Heart left ventricle (tissue), 16 donors: ENCODE measurements at places on chromosomes 16 and 17. TPM values are rescaled to one million over a fixed set of nuclear protein-coding genes. Genes with fewer than 3 reads are reported as not detected.
A peak's percentile ranks its signal among the peaks of the same experiment; 100 is the strongest.

OR2C1 gene
- not detected for total RNA-seq

CLEC19A gene
- total RNA-seq, result not detected

HBZ gene
- not detected for total RNA-seq

FGF11 gene
- total RNA-seq, result 7.9 TPM

SAMD14 gene
- total RNA-seq, result 1.1 TPM

KRT31 gene
- total RNA-seq, result not detected

DNA sequence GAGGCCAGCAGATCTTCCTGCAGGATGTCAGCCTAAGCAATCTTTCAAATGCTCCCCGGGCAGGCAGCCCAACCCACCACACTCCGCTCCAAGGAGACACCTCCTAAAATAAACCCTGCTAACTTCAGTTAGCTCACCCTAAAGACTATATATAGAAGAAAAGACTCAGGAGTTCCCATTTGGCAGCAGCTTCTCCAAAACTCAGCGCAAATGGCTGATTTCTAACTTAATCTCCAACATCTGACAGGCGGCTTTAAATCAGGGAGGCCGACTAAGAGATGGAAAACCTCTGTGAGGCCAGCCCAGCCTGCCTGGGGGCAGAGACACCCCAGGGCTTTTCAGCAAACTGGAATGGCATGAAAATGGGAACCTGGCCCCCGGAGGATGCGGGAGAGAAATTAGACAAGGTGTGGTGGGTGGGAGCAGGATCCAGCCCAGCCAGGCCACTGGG, 91.6 kb downstream of the XYLT1 start:
- no peaks in the 10 kb centered on the region for H3K36me3 ChIP-seq
- H3K4me3 ChIP-seq, result no peak overlapping the region
- peak overlapping the region; percentile 54 for H3K27ac ChIP-seq

- no peaks in the 10 kb centered on the region for H3K36me3 ChIP-seq
- H3K4me1 ChIP-seq, result no peaks in the 10 kb centered on the region
- no peak overlapping the region for H3K4me3 ChIP-seq
These were observed 53.0 kb upstream of the GAS7 start for GRCh38 chr17:10251212-10251948.

DNA sequence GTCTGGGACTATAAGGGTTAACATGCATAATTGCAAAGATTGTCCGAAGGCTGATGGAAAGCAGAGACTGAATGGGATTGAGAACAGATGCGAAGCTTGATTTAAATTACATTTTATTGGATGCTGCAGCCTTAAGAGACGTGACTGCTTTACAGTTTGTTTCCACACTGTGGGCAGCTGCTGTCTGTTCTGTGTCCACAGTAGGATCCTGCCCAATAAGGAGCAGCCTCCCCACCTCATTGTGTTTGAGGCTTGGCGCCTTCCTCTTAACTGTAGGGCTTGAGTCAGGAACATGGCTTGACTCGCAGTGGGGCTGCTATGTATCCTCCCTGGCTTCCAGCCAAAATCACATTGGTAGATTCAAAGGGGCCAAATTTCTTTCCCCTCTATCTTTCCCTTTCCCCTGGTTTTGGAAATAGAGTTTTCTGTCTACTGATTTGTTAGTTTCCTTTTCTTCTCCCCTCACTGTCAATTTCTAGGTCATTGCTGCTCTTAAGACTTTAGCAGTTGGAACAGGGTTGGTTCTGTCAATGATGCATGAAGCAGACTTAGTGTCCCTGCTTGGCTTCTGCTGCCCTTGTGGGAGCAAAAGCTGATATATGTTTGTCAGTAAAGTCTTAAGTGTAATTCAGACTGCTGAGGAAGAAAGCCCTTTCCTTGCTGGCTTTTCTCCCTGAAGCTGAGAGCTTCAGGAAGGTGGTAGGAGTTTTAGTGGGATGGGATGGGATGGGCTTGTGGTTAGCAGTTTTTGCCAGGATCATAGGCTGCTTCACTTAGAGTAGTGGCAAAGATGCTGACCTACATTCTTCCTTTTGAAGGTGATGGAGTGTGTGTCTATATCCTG, 5.0 kb upstream of the RARA start:
- H3K4me3 ChIP-seq, result no peak overlapping the region
- H3K36me3 ChIP-seq, result no peaks in the 10 kb centered on the region
- H3K27ac ChIP-seq, result no peak overlapping the region
- no peaks in the 10 kb centered on the region for H3K27me3 ChIP-seq
- peaks cover 22% of the 10 kb centered on the region for H3K4me1 ChIP-seq

DNA sequence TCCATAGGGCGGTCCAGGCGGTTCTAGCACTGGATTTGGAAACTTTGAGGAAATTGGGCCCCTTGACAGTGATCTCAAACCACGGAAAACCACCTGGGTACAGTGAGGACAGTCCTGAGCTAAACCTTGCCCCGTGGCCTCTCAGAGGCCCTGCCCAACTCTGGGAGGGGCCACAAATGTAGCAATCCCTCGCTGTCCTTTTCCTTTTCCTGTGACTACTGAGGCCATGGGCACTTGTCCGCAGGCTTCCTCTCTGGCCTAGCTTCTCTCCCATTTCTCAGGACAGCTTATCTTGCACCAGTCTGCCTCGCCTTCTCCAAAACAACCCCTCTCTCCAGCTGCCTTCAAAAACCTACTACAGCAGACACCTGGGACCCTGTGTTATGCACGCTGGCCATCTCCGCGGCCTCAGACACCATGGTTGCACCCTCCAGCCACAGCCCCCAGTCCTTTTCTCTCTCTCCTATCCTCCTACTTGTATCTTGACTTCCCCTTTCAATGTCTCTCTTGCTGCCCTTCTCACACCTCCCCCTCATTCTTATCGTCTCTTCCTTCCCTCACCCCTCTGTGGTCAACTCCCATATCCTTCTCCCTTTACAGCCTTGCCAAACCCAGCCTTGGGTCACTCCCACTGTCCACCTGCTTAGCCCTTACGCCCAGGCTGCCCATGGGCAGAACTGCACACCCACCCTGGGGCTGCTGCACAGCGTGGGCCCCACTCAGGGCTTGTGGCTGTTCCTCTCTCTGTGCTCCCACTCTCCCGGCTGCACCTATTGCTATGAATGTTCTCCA, 7.6 kb downstream of the SCPEP1 start:
- peaks cover 58% of the 10 kb centered on the region for H3K36me3 ChIP-seq
- H3K27ac ChIP-seq, result no peak overlapping the region
- H3K4me1 ChIP-seq, result no peaks in the 10 kb centered on the region
- no peak for DNase-seq
- H3K4me3 ChIP-seq, result no peak overlapping the region

- no peak for DNase-seq
- H3K4me1 ChIP-seq, result no peaks in the 10 kb centered on the region
- no peaks in the 10 kb centered on the region for H3K27me3 ChIP-seq
- H3K27ac ChIP-seq, result no peak overlapping the region
- no peak overlapping the region for H3K4me3 ChIP-seq
These were observed 72.6 kb downstream of the CDK12 start for GRCh38 chr17:39533891-39534290.

DNA sequence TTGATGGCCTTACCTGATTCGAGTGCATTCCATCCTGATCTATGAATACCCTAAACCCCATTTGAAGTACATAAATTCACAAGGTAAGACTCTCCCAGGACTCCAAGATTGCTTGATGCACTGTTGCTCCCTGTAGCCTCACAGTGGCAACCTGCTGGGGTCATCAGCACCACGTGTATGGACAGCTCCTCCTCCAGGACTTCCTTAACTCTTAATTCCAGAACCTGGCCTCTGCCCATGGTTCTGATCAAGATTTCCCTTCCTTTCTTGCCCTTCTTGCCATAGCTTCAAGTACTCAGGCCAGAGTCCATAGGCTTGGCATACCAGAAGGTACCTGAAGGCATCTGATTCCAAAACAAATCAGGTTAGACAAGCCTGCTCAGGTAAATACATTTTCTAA, 34.0 kb upstream of the NLK start:
- H3K27me3 ChIP-seq, result no peaks in the 10 kb centered on the region
- H3K4me1 ChIP-seq, result no peaks in the 10 kb centered on the region
- DNase-seq, result peak; percentile 40
- no peak overlapping the region for H3K27ac ChIP-seq
- H3K4me3 ChIP-seq, result no peak overlapping the region
- H3K36me3 ChIP-seq, result no peaks in the 10 kb centered on the region

- no peak overlapping the region for H3K27ac ChIP-seq
- H3K36me3 ChIP-seq, result no peaks in the 10 kb centered on the region
- H3K4me3 ChIP-seq, result no peak overlapping the region
- no peaks in the 10 kb centered on the region for H3K4me1 ChIP-seq
These were observed 232.3 kb upstream of the NLRP1 start for GRCh38 chr17:5816491-5817070.

DNA sequence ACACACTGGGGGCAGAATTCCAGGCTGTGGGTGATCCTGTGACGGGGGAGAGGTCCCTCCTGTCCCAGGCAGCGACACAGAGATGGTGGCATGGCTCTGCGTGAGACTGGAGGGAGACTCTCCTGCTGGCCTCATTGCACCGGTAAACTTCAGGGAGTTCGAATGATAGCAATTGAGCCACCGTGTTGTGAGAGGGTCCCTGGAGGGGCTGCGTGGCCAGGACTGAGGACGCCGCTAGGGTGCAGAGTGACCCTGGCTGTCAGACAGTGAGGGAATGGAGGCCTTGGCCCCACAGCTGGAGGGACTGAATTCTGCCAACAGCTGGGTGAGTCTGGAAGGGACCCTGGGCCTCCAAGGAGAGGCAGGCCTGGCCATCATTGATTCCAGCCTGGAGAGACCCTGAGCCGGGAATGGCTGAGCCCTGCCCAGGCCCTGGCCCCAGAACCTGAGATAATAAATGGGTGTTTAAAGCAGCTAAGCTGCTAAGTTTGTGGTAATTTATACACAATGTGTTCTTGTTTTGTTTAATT, 32.6 kb downstream of the CCDC57 start:
- no peaks in the 10 kb centered on the region for H3K36me3 ChIP-seq
- H3K4me1 ChIP-seq, result no peaks in the 10 kb centered on the region
- no peak overlapping the region for H3K27ac ChIP-seq

GRCh38 chr17:78240012-78240655, 8.7 kb downstream of the TMEM235 start:
- H3K4me3 ChIP-seq, result no peak overlapping the region
- no peak for DNase-seq
- H3K36me3 ChIP-seq, result no peaks in the 10 kb centered on the region
- H3K27ac ChIP-seq, result no peak overlapping the region
- H3K4me1 ChIP-seq, result peaks cover 5% of the 10 kb centered on the region

- peaks cover 4% of the 10 kb centered on the region for H3K4me1 ChIP-seq
- H3K27me3 ChIP-seq, result peaks cover 12% of the 10 kb centered on the region
- no peaks in the 10 kb centered on the region for H3K36me3 ChIP-seq
- H3K4me3 ChIP-seq, result no peak overlapping the region
- H3K27ac ChIP-seq, result no peak overlapping the region
- DNase-seq, result peak; percentile 52
These were observed 12.8 kb upstream of the CHMP6 start for GRCh38 chr17:80978499-80979497.

GRCh38 chr17:77844681-77845080, 113.8 kb upstream of the TNRC6C start:
- H3K4me3 ChIP-seq, result no peak overlapping the region
- DNase-seq, result peak; percentile 19
- H3K36me3 ChIP-seq, result no peaks in the 10 kb centered on the region
